ENCODE measurements at places on chromosomes 4 and X.
A peak's percentile ranks its signal among the peaks of the same experiment; 100 is the strongest.

DNA sequence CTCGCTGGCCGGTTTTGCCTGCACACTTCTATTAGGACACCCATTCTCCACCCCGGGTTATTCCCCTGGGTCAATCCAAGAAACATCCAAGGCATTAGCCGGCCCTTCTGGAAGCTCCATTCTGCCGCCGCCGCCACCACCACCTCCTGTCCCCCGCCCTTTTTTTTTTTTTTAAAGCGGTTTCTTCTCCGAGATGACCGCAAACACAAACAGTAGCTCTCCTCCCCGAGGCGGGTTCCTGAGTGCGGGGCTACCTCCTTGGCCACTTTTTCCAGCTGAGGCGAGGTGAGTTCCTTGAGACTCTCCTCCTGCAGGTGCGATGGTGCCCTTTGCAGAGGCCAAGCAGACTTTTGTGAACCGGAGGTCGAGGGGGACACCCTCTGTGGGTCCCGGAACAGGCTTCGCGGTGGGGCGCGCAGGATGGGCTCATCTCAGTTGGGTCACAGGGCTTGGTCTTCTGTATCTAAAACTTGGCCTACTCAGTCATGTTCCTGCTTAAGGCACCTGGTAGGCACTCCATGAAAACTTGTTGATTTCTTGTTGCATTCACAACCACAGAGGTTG, 930 bp downstream of the NWD2 start:
- no peak for DNase-seq

- no peak for DNase-seq
These were observed 44.6 kb downstream of the EIF2S3 start for GRCh38 chrX:24099394-24099793.

GRCh38 chr4:7631288-7632014, 196.7 kb upstream of the PSAPL1 start:
- no peak for DNase-seq

GRCh38 chr4:115950806-115951205, 837.4 kb upstream of the NDST4 start:
- no peak for DNase-seq

GRCh38 chr4:6616087-6616995, 24.1 kb upstream of the MRFAP1 start:
- no peak for DNase-seq

DNA sequence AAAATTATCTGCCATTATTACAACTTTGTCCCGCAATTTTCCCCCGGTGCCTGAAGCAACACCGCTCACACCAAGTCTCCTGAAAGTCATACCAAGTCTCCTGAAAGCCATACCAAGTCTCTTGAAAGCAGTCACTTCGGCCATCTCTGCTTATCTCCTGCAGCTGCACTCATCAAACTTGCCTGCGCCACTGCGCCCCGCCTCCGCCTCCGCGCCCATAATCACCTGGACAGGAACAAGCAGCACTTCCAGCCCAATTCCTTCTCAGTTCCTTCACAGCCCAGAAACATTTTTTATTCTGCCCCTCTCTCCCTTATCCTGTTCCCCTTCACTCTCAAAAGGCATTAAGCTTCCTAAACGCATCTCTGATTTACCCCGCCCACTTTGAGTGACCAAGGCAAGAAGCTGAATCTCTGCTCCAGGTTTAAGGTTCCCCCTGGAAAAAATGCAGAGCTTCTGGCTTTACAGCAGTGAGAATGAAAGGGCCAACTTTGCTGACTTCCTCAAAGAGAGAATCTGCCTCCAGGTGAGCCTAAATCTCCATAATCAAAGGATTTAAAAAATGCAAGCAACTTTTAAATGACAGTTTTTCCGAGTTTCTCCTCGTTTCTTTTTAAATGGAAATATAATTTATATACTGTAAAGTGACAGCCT, 7.7 kb downstream of the GPR50 start:
- DNase-seq = no peak

DNA sequence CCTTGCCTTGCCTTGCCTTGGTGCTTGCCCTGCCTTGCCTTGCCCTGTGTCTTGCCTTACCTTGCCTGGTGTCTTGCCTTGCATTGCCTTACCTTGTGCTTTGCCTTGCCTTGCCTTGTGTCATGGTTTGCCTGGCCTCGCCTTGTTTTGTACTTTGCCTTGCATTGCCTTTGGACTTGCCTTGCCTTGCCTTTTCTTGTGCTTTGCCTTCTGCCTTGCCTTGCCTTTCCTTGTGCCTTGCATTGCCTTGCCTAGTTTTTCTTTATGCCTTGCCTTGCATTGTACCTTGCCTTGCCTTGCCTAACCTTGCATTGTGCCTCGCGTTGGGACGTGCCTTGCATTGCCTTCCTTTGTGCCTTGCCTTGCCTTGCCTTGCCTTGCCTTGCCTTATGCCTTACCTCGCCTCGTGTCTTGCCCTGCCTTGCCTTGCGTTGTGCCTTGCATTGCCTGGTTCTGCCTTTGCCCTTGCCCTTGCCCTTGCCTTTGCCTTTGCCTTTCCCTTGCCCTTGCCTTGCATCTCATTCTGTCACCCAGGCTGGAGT, 82.8 kb downstream of the TAB3 start:
- no peak for DNase-seq

DNA sequence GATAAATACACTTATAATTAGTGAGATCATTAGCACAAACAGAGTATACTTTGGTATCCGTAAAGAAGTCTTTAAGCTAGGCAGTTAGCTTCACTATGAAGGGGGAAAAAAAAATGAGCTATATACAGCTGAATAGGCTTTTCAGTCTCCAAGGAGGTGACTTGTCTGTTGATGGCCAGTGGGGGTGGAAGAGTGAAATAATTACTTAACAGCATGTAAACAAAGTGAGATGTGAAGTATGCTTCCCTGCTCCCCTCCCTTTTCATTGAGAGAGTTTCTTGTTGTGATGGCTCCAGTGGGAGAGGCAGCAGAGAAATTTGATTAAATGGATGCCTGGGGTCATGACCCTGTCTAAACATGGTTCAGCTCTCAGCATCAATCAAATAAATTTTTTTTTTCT, 180.9 kb downstream of the DACH2 start:
- DNase-seq = no peak

DNA sequence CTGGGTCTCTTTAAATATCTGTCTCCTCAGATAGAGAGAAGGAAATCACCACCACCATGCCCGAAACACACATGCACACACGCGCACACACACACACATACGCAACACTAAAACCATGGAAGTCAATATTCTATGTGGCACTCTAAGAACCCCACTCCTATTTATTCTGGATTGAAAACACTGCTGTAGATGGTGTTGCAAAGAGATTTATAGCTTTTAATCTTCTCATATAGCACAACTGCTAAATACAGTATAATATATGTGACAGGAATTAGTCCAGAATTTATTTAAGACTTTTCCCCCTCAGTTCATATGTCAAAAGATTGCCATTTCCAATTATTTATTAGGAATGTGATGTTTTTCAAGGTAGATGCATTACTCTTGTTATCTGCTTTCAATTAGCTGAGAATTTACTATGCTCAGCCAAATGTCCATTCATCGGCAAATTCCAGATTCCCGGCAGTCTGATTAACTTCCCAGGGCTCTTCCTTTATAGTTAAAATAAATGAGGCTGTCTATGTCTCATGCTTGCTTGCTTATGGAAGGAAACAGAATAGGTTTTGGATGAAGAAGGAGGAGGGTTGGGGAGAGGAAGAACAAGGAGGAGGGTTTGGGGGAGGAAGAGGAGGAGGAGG, 115.4 kb upstream of the NDP start:
- DNase-seq = no peak

GRCh38 chr4:112633477-112634235, 3.1 kb downstream of the ZGRF1 start:
- peak; percentile 24 for DNase-seq

DNA sequence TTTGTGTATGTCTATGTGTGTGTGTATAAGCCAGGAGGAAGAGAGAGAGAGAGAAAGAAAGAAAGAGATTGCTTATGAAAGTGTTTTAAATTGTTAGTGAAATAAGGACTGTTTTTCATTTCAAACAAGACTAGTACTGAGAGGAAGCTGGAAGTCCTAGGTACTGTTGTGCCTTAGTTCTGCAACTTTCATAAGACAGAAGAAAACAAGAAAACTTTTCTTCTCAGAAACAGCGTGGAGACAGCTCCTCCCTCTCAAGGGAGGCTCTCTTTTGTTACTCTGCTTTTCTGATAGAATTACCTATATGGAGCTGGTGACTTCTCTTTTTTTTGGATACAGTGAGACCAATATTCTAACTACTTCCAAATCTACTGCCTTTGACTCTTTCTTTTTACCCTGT, 62.5 kb downstream of the BANK1 start:
- no peak for DNase-seq

GRCh38 chr4:77817304-77818072, 1.7 kb downstream of the CNOT6L start:
- DNase-seq = no peak

- no peak for DNase-seq
These were observed 225.1 kb downstream of the CBR4 start for GRCh38 chr4:168784786-168785461.

DNA sequence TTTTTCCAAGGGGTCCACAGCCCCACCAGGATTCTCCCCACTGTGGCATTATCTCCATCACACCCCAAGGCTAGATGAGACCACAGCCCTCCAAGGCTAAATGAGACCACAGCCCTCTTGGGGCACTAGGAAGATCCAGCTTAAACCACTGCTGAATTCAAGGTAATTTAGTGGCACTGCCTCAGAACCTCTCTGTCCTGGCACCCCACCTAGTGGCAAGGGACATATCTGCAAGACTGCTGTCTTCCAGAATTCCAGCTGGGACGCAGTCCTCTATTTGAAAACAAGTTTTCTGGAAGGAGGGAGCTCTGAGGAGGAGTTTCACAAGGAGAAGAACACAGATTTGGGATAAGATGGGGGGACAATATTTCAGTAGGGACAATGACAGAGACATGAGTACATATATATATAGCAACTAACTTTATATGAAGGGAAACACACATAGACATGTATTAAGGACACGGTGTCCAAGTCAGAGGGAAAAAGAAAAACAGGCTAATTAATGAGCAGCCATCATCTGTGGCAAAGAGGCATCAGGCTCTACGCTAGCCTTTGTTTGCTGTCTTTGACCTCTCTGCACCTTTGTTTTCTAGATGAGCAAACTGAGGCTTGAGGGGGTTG, 9.3 kb downstream of the CETN2 start:
- peak; percentile 43 for DNase-seq

GRCh38 chr4:102430461-102430910, 70.7 kb upstream of the NFKB1 start:
- no peak for DNase-seq

DNA sequence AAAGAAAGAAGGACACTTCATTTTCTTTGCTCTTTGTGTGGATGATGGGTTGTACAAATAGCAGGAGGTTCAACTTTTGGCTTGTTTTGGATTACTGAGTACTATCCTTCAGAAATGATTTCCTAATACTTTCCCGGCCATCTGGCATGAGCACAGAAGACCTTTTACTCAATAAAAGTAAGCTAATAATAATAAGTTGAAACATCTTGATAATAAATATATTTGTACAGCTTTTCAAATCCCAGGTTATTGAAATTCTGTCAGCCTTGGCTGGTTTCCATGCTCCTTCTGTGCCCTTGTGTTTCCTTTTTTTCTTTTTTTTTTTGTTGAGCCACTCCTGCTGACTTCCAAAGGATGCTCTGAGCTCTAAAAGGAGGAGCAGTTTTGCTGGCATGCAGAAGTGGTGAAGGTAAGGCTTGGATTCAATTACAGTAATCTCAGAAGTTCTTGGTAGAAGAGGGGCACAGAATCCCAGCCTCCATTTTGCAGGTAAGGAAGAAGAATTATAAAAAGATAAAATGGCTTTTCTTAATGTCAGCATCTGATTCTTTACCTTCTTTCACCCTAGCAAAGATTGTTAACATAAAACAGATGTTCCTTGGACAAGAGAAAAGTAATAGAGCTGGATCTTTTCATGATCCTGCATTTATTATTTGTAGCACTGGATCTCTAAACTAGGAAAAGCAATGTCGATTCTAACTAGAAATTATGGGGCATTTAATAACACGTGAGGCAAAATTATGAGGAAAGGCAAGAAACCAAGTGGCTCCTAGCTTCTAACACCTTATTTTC, 31.9 kb downstream of the REPS2 start:
- DNase-seq = no peak

DNA sequence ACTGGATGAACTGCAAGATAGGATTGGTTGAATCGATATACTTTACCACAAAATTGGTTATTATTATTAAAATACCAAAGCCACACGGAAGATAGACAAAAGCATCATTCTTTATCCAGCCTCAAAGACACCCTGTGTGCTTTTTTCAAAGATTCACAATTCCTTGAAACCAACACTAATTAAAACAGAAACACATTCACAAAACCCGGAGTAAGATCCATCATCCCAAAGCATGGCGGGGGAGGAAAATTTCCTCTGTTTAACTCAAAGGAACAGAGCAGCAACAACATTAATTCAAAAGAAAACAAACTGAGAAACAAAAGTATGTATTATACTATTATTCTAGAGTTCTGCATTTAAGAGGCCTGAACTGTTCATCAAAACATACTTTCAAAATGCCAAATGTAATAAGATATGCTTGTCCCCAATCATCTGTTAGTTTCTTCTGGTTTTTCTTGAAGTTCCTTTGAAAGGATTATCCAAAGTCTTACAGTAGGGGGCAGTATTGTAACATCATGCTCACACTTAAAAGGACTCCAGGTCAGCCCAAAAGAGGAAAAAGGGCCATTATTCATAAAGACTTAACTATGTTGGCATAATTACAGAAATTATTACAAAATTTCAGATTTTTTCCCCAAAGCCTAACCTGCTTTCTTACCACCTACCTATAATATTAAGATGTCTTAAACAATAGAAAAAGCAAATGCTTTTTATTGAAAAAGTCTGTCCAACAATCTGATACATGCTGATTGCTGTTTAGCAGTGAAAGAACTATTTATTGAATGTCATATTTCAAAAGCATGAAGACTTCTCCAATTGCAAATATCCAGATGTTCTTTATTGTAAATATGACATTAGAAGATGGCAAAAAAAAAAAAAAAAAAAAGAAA, 168.7 kb downstream of the SCFD2 start:
- peak; percentile 65 for DNase-seq

- no peak for DNase-seq
These were observed 111.7 kb downstream of the CDKL5 start for GRCh38 chrX:18537068-18537467.

DNA sequence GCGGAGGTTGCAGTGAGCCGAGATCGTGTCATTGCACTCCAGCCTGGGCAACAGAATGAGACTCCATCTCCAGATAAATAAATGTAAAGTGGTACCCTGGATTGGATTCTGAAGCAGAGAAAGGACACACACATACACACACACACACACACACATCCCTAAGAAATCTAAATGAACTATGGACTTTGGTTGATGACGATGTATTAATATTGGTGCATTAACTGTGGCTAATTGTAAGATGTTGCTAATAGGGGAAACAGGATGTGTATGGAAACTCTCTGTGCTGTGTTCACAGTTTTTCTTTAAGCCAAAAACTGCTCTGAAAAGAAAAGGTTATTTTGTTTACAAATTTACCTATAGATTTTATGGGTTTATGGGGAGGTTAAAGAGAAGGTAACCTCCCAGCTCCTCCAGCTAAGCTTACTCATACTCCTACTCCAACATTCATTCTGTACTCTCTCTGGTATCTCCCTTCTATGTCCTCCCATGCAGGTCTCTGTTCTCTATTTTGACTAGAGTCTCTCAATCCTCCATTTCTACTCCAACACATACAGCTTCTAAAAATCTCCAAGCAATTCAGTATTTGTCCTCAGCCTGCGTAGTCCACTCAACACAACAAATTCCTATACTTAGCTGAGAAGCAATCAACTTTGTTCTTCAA, 46.5 kb upstream of the RELL1 start:
- no peak for DNase-seq

- peak; percentile 63 for DNase-seq
These were observed 554 bp downstream of the PCDH7 start for GRCh38 chr4:30720661-30721184.

GRCh38 chr4:141459020-141459419, 177.4 kb upstream of the IL15 start:
- DNase-seq = no peak

Measured in SK-N-DZ (cell line).